ENCODE measurements at places on chromosomes 3 and 15.

GRCh38 chr3:10523561-10523960, 18.2 kb upstream of the ATP2B2 start:
- no peak overlapping the region for H3K4me3 ChIP-seq
- no peak for DNase-seq
- no peaks in the 10 kb centered on the region for H3K4me1 ChIP-seq
- H3K27ac ChIP-seq: no peak overlapping the region
- H3K36me3 ChIP-seq: no peaks in the 10 kb centered on the region

GRCh38 chr3:141410846-141411245, 42.5 kb downstream of the ZBTB38 start:
- no peaks in the 10 kb centered on the region for H3K27me3 ChIP-seq
- no peaks in the 10 kb centered on the region for H3K36me3 ChIP-seq
- no peak overlapping the region for H3K4me3 ChIP-seq
- DNase-seq: no peak

- H3K27me3 ChIP-seq: no peaks in the 10 kb centered on the region
- H3K4me1 ChIP-seq: peaks cover 6% of the 10 kb centered on the region
- no peak overlapping the region for H3K4me3 ChIP-seq
- no peak for DNase-seq
- no peak overlapping the region for H3K27ac ChIP-seq
- no peaks in the 10 kb centered on the region for H3K36me3 ChIP-seq
Observed at GRCh38 chr15:39621210-39621609, 40.3 kb downstream of the THBS1 start.

DNA sequence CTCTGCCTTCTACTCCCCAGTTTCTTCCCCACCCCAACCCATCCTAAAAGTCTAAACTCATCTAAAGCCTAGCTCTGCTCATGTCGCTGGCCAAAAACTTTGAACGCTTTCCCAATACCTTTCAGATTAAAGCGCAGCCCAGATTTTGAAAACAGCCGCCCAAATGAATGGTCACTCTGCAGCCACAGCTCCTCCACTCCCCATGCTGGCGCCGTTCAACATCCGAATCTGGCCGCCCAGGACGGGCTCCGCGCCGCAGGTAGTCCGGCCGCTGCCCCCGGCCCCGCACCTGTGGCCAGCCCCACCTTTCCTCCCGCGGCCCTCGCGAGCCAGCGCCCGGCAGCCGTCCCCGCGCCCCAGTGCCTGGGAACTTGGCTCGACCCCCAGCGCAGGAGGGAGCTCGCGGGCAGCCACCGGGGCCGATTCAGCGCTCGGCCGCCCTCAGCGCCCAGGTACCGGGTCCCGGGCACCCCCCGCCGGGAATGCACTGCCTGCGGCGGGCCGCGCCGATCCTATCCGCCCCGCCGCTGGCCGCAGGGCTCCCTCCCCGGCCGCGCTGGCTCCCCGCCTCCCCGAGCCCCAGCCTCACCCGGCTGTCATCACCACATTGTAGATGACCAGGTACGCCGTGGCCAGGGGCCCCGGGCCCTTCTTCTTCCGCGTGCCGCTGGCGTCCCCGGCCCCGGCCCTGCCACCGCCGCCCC, 417 bp downstream of the HACD2 start:
- peaks cover 3% of the 10 kb centered on the region for H3K36me3 ChIP-seq
- H3K4me3 ChIP-seq: peak overlapping the region; percentile 99
- DNase-seq: peak; percentile 21
- peaks cover 2% of the 10 kb centered on the region for H3K4me1 ChIP-seq
- H3K27me3 ChIP-seq: no peaks in the 10 kb centered on the region

DNA sequence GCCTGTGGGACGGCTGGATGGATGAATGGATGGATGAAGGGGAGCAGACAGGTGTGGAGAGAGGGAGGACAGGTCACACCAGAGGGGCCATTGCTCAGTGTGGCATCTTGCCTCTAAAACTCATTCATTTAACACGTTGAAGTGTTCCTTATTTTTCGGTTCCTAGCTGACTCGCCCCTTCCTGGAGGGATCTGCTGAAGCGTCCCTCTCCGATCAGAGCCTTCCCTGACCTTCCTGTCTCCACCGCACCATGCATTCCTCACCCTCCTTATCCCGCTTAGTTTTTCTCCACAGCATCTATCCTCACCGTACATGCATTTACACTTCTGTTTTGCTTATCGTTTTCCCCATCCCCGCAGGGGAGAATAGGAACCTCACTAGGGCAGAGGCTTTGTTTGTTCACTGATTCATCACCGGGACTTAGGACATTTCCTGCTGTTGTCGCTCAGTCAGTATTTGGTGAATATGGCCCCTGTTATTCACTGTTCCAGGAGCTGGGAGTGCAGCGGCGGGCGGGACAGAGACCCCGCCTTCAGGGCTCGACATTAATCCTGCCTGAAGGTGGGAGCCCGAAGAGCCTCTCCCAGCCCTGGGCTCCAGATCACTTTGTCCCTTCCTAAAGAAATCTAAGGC, 32.0 kb downstream of the FOXL2 start:
- H3K4me1 ChIP-seq: no peaks in the 10 kb centered on the region
- no peaks in the 10 kb centered on the region for H3K36me3 ChIP-seq
- DNase-seq: no peak
- peak overlapping the region; percentile 79 for H3K4me3 ChIP-seq
- peaks cover 11% of the 10 kb centered on the region for H3K27me3 ChIP-seq
- H3K27ac ChIP-seq: peak overlapping the region; percentile 30

DNA sequence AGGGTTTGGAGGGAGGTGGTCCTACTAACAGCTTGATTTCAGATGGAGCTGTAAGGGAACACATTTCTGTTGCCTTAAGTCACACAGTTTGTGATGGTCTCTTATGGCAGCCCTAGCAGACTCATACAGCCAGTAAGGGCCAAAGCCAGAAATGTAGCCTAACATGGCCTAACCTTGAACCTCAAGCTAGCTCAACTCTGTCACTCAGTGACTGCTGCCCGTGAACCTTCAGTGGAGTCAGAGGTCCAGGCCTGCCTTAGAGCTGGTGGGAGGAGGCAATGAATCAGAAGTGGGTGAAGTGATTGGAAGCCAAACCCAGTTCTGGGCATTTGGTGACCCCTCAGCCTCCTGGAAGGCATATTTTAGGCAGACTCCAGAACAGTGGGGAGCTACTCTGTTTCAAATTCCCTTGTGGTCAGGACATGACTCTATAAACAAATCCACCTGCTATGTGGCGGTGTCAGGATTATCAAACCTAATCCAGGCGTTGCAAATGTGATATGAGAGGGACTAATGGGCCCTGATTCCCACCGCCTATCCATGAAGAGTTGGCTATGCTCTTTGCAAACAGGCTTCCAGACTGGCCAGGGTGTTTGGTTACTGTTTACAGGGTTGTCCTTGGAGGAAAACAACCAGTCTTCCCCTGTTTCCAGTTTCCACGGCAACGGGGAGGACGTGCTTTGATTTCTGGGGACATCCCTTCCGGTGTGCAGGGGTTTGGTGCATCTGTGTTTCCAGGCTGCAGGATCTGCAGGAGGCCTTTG, 105.9 kb upstream of the AGBL1 start:
- H3K27ac ChIP-seq: no peak overlapping the region
- no peak for DNase-seq
- H3K36me3 ChIP-seq: no peaks in the 10 kb centered on the region

- H3K27ac ChIP-seq: no peak overlapping the region
- H3K4me1 ChIP-seq: no peaks in the 10 kb centered on the region
- no peak overlapping the region for H3K4me3 ChIP-seq
- no peaks in the 10 kb centered on the region for H3K36me3 ChIP-seq
- no peak for DNase-seq
Observed at GRCh38 chr15:70234256-70234905, 136.7 kb upstream of the TLE3 start.

DNA sequence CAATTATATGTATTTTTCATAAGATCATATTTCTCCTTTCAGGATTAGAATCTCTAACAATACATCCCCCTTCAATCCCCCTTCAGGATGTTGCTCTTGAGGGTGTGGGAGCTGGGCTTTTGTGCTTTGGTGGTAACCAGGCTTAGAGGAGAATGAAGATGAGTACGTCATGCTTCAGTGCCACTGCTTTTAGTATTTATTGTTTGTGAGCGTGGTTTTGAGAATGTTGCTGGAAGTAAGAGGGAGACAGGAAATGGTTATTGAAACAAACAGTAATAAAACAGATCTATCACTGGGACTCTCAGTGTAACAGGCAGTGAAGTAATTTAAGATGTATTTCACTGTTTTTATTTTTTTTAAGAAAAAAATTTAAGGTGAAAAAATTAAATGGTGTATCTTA, 35.3 kb downstream of the GBE1 start:
- no peaks in the 10 kb centered on the region for H3K27me3 ChIP-seq
- DNase-seq: no peak
- H3K27ac ChIP-seq: no peak overlapping the region
- H3K36me3 ChIP-seq: no peaks in the 10 kb centered on the region
- no peak overlapping the region for H3K4me3 ChIP-seq

- no peak overlapping the region for H3K27ac ChIP-seq
- DNase-seq: no peak
- H3K4me3 ChIP-seq: no peak overlapping the region
- H3K36me3 ChIP-seq: peaks cover 15% of the 10 kb centered on the region
- no peaks in the 10 kb centered on the region for H3K27me3 ChIP-seq
- no peaks in the 10 kb centered on the region for H3K4me1 ChIP-seq
Observed at GRCh38 chr3:123151251-123151705, 50.5 kb upstream of the SEC22A start.

DNA sequence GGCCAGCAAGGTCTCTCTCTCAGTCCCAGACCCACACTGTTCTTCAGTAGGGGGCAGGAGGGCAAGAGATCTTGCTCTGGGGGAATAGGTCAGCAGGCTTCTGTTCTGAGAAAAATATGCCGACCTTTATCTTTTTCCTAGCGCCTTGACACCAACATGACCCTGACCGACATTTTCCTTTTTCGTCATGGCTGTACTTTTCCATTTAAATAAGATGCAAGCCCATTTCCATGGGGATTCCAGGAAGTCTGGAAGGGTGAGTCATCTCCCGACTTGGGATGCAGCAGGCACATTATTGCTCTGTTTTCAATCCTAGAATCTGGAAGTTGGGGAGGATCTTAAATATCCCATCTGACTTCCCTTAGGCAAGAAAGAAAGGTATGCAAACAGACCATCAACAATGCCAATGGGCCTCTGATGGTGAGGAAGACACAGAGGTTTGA, 261.5 kb upstream of the LRTM1 start:
- H3K27me3 ChIP-seq: no peaks in the 10 kb centered on the region

GRCh38 chr3:10935028-10935427, 57.5 kb upstream of the SLC6A1 start:
- no peaks in the 10 kb centered on the region for H3K36me3 ChIP-seq
- no peaks in the 10 kb centered on the region for H3K27me3 ChIP-seq
- no peak overlapping the region for H3K4me3 ChIP-seq
- no peaks in the 10 kb centered on the region for H3K4me1 ChIP-seq
- H3K27ac ChIP-seq: no peak overlapping the region

GRCh38 chr15:36856339-36856973, 243.9 kb downstream of the MEIS2 start:
- H3K4me1 ChIP-seq: no peaks in the 10 kb centered on the region
- no peaks in the 10 kb centered on the region for H3K27me3 ChIP-seq
- no peak overlapping the region for H3K4me3 ChIP-seq
- H3K36me3 ChIP-seq: no peaks in the 10 kb centered on the region

GRCh38 chr15:62824111-62825015, 218.2 kb upstream of the TPM1 start:
- no peaks in the 10 kb centered on the region for H3K36me3 ChIP-seq
- no peaks in the 10 kb centered on the region for H3K27me3 ChIP-seq
- no peak overlapping the region for H3K27ac ChIP-seq

GRCh38 chr3:113194823-113195401, 16.4 kb upstream of the BOC start:
- H3K4me1 ChIP-seq: peaks cover 2% of the 10 kb centered on the region
- H3K4me3 ChIP-seq: no peak overlapping the region
- H3K27ac ChIP-seq: no peak overlapping the region
- DNase-seq: no peak
- H3K36me3 ChIP-seq: no peaks in the 10 kb centered on the region
- no peaks in the 10 kb centered on the region for H3K27me3 ChIP-seq

DNA sequence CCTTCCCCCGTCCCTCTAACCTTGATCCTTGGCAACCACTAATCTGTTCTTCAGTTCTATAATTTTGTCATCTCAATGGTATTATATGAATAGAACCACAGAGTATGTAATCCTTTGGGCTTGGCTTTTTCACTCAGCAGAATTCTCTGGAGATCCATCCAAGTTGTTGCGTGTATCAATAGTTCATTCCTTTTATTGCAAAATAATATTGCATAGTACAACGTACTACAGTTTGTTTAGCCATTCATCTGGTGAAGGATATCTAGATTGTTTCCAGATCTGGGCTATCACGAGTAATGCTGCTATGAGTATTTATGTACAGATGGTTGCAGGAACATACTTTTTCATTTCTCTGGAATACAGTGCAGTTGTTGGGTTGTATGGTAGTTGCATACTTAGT, 76.2 kb downstream of the PLXNA1 start:
- no peaks in the 10 kb centered on the region for H3K4me1 ChIP-seq
- H3K27ac ChIP-seq: no peak overlapping the region
- DNase-seq: no peak
- no peak overlapping the region for H3K4me3 ChIP-seq
- peaks cover 3% of the 10 kb centered on the region for H3K27me3 ChIP-seq

DNA sequence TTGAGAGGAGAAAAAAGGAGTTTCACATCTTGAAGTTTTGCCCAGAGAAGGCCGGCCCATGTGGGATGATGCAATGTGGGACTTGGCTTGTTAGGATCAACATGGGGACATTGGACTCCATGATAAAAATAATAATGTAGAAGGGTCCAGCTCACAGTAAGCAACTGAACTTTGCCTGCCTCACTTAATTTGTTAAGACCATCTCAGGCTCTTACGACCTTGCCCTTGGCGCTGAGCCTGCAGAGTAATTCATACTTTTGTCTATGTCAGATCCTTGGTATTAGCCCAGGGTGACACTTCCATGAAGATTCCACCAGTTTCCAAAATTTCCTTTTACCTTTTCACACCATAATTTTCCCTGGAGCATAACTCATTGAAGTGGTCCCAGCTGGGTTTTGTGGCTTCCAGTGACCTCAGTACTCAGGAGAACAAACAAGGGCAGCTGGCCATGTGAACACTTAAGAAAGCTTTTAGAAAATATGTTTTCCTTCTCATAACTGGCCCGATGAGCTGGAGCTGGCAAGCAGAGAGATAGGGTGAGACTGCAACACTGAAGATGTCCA, 315.4 kb upstream of the RASGRP1 start:
- H3K4me1 ChIP-seq: no peaks in the 10 kb centered on the region
- DNase-seq: no peak
- H3K36me3 ChIP-seq: no peaks in the 10 kb centered on the region

DNA sequence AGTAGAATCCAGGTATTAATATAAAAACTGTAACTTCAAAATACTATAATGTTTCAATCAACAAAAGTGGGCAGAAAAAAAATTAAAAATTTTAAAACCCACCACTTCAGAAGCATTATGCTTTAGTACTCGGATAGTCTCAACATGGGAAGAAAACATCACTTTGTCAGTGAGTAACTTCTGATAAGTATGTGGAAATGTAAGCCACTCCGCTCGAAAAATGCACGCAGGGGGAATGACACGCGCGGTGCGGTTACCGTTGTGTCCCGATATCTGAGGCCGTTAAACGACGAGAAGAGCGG, 656 bp downstream of the NGLY1 start:
- peaks cover 16% of the 10 kb centered on the region for H3K4me1 ChIP-seq
- peak overlapping the region; percentile 63 for H3K4me3 ChIP-seq
- H3K27me3 ChIP-seq: no peaks in the 10 kb centered on the region
- peak overlapping the region; percentile 93 for H3K27ac ChIP-seq
- no peak for DNase-seq

- H3K4me1 ChIP-seq: no peaks in the 10 kb centered on the region
- H3K36me3 ChIP-seq: no peaks in the 10 kb centered on the region
- DNase-seq: peak; percentile 59
- no peak overlapping the region for H3K4me3 ChIP-seq
Observed at GRCh38 chr3:15629860-15630597, 28.5 kb downstream of the BTD start.

All from thymus (tissue), 14 donors.